ENCODE measurements at places on chromosomes 11 and 22. TPM values are rescaled to one million over a fixed set of nuclear protein-coding genes. Genes with fewer than 3 reads are reported as not detected.

GRCh38 chr11:130785380-130786116, 130.7 kb downstream of the SNX19 start:
- H3K4me3 ChIP-seq, result no peak overlapping the region
- no peak for DNase-seq
- H3K27ac ChIP-seq, result no peak overlapping the region
- H3K36me3 ChIP-seq, result no peaks in the 10 kb centered on the region

- peaks cover under 1% of the 10 kb centered on the region for H3K4me1 ChIP-seq
- DNase-seq, result no peak
- no peak overlapping the region for H3K27ac ChIP-seq
Observed at GRCh38 chr11:121018746-121019145, 5.2 kb upstream of the TBCEL start.

DNA sequence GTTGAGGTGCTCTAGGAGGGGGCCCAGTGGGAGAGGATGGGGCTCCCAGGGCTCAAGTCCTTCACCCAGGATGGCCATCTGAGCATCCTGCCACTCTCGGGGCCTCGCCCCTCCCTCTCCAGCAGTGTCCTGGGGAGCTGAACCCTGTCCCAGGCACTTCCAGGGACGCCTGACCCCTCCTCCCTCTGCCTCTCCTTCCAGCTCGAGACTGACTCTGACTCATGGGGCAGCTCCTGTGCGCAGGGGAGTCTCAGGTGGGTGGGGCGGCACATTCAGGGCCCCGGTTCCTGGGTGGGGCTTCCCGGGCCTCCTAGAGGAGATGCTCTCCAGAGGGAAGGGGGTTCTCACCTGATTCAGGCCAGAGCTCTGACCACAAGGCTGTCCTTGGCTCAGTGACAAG, 77.1 kb upstream of the IGLL5 start:
- H3K27ac ChIP-seq, result no peak overlapping the region
- H3K4me1 ChIP-seq, result no peaks in the 10 kb centered on the region
- no peak for DNase-seq
- no peak overlapping the region for H3K4me3 ChIP-seq
- H3K36me3 ChIP-seq, result no peaks in the 10 kb centered on the region

DNA sequence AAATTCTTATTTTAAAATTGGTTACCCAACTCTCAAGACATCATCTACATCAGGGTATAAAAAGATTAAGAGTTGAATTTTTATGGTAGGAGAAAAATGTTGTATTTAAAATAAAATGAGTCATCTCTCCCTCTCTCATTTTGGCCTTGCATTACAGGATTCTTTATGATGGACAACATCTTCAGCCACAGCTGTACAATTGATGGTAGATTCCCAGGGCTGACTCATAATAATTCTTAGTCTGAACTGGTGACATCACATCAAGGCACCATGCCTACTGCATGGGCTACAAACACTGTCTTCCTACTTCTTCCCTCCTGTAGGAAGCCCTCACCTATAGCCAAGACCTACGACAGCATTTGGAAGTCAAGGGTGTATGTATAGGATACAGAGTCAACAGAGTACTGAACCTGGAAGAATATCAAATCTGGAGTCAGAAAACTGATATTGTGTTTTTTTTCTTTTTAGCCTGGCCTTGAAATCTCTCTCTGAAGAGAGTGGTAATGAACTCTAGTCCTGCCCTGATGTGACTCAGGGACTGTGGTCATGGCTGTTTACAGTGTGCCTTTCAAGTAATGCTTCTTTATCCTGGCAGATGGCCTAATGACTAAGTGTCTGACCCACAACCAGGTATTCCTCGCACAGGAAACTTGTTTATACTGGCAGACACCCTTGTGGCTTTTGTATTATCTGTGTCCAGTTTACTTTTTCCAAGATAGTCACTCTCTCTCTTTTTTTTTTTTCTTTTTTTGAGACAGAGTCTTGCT, 32.5 kb downstream of the MRGPRX2 start:
- H3K27ac ChIP-seq, result no peak overlapping the region
- H3K27me3 ChIP-seq, result no peaks in the 10 kb centered on the region
- DNase-seq, result no peak

- H3K4me1 ChIP-seq, result no peaks in the 10 kb centered on the region
- no peak for DNase-seq
- no peak overlapping the region for H3K4me3 ChIP-seq
- no peaks in the 10 kb centered on the region for H3K36me3 ChIP-seq
- no peak overlapping the region for H3K27ac ChIP-seq
Observed at GRCh38 chr22:48822278-48823233, 1005.1 kb downstream of the BRD1 start.

DNA sequence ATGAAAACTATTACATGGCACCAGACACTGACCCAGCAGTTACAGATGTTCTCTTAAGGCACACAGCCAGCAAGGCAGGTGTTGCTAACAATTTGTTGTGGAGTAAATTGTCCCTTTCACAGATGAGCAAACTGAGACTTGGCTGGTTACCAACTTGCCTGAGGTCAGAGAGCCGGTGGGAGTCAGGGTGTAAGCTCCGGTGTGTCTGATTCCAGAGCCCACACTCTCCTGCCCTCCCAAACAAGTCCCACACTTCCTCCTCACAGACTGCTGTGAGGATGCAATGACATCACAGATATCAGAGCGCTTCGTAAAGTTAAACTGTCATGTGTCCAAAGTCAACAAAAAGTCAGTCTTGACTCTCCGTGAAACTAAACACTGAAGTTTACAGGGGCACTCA, 12.5 kb downstream of the GDPD5 start:
- DNase-seq, result no peak
- no peaks in the 10 kb centered on the region for H3K27me3 ChIP-seq

- no peaks in the 10 kb centered on the region for H3K4me1 ChIP-seq
- H3K27ac ChIP-seq, result no peak overlapping the region
- H3K27me3 ChIP-seq, result no peaks in the 10 kb centered on the region
- H3K36me3 ChIP-seq, result no peaks in the 10 kb centered on the region
- no peak for DNase-seq
Observed at GRCh38 chr11:71962428-71963038, 33.7 kb downstream of the RNF121 start.

- H3K27ac ChIP-seq, result no peak overlapping the region
- H3K36me3 ChIP-seq, result no peaks in the 10 kb centered on the region
- no peaks in the 10 kb centered on the region for H3K27me3 ChIP-seq
- no peaks in the 10 kb centered on the region for H3K4me1 ChIP-seq
Observed at GRCh38 chr11:109798521-109798920, 294.7 kb upstream of the ZC3H12C start.

DNA sequence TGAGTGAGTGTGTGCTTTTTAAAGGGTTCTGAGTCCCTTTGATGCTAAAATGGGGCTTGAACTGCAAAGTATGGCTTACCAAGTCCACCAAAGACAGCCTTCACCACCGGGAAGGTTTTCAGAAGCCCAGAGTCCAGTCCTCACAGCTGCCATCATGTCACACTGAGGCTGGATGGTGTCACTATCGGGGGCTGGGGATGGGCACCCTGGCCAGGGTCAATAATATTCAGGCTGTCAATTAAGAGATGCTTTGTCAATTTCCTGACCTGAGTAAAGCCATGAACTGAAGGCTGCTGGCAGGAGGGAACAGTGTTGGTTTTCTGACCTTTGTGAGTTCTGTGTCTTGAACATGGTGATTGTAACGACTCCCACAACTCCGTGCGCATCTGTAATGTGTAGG, 373.0 kb upstream of the B3GAT1 start:
- no peak overlapping the region for H3K4me3 ChIP-seq
- H3K4me1 ChIP-seq, result no peaks in the 10 kb centered on the region
- no peaks in the 10 kb centered on the region for H3K36me3 ChIP-seq
- no peaks in the 10 kb centered on the region for H3K27me3 ChIP-seq

GRCh38 chr22:40310081-40310767, 36.1 kb upstream of the ADSL start:
- DNase-seq, result no peak
- no peaks in the 10 kb centered on the region for H3K27me3 ChIP-seq
- no peak overlapping the region for H3K4me3 ChIP-seq
- no peaks in the 10 kb centered on the region for H3K36me3 ChIP-seq

DNA sequence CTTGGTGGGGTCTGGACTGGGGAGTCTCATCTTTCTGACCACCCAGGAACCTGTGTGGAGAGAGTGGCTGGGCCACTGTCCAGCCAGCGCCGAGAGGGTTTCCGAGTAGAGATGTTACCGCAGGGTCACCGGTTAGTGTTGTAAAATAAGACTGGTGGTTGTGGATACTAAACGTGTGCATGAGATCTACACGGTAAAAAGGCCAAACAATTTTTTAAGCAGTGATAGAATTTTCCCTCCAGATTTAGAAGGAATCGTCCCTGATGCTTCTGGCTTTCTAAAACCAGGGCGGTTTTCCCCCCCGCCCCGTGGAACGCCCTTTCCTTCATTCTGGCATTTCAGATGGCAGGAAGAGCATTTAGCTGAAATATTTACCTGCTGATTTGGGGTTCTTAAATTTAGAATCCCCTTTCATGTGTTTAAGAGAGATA, 72.6 kb upstream of the PPARA start:
- H3K4me1 ChIP-seq, result peaks cover 12% of the 10 kb centered on the region
- peak; percentile 72 for DNase-seq
- H3K36me3 ChIP-seq, result no peaks in the 10 kb centered on the region
- H3K4me3 ChIP-seq, result peak overlapping the region; percentile 78

DNA sequence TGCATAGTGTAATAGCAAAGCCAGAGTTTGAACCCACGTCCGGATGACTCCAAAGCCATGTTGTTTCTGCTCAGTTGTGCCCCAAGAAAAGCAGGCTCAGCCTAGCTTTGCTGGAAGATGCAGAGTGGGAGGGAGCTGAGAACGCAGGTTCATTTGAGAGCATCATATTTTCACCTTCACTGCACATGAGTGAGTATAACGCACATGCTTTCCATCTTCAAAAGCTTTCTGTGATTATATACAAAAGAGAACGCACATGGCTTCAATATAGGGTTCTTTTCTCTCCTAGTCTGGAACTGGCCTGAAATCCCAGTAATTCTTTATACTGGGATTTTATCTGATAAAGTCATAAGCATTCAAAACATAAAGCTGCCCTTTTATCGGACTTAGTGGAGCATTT, 385.5 kb upstream of the CADM1 start:
- DNase-seq, result no peak
- no peaks in the 10 kb centered on the region for H3K36me3 ChIP-seq
- H3K4me1 ChIP-seq, result peaks cover 7% of the 10 kb centered on the region
- H3K27me3 ChIP-seq, result no peaks in the 10 kb centered on the region
- H3K27ac ChIP-seq, result no peak overlapping the region
- no peak overlapping the region for H3K4me3 ChIP-seq

- no peak for DNase-seq
- H3K4me1 ChIP-seq, result peaks cover 14% of the 10 kb centered on the region
- peak overlapping the region; percentile 92 for H3K4me3 ChIP-seq
- no peaks in the 10 kb centered on the region for H3K27me3 ChIP-seq
- peak overlapping the region; percentile 75 for H3K27ac ChIP-seq
Observed at GRCh38 chr11:47552056-47552565, 821 bp downstream of the CELF1 start.

DNA sequence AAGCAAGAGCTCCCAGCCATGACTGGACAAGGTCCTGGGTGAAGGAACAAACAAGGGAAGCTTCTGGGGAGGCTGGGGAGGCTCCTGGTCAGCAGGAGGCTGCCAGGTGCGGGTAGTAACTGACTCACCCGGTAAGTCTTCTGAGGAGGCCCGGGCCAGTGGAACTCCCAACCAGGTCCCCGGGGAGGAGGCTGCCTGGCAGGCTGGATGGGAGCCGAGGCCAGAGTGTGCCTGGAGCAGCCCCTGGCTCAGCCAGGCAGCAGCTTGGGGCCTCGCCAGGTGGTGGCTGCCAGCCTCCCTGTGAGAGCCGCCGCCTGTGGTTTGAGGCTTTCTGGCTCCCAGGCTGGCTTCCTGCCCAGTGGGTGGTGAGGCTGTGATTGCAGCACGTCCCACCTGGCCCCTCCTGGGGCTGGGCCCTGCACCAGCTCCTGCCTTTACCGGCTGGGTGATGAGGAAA, 46.2 kb downstream of the IGF2 start:
- no peak overlapping the region for H3K27ac ChIP-seq
- peaks cover 18% of the 10 kb centered on the region for H3K4me1 ChIP-seq
- no peaks in the 10 kb centered on the region for H3K36me3 ChIP-seq
- H3K27me3 ChIP-seq, result no peaks in the 10 kb centered on the region
- DNase-seq, result no peak
- no peak overlapping the region for H3K4me3 ChIP-seq

GRCh38 chr11:36657610-36658267, 59.7 kb upstream of the RAG2 start:
- H3K4me3 ChIP-seq, result no peak overlapping the region
- H3K36me3 ChIP-seq, result no peaks in the 10 kb centered on the region
- H3K4me1 ChIP-seq, result no peaks in the 10 kb centered on the region
- H3K27ac ChIP-seq, result no peak overlapping the region
- no peaks in the 10 kb centered on the region for H3K27me3 ChIP-seq
- DNase-seq, result no peak

DNA sequence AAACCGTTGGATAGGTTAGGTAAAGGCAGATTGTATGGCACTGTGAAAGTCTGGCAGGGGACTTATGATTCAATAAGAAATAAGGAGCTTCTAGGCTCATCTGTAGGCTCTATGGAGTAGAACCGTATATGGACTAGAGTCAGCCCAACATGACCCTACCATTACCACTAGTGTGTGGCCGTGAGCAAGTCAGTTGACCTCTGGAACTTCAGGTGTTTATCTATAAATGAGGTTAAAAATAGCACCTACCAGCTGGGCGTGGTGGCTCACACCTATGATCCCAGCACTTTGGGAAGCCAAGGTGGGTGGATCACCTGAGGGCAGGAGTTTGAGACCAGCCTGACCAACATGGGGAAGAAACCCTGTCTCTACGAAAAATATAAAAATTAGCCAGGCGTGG, 4.4 kb downstream of the HINFP start:
- H3K27me3 ChIP-seq, result no peaks in the 10 kb centered on the region
- peaks cover 8% of the 10 kb centered on the region for H3K4me1 ChIP-seq
- no peak for DNase-seq
- H3K4me3 ChIP-seq, result no peak overlapping the region
- H3K36me3 ChIP-seq, result no peaks in the 10 kb centered on the region

- peaks cover 8% of the 10 kb centered on the region for H3K4me1 ChIP-seq
- H3K4me3 ChIP-seq, result no peak overlapping the region
- no peak for DNase-seq
- no peaks in the 10 kb centered on the region for H3K27me3 ChIP-seq
Observed at GRCh38 chr11:35682230-35683173, 19.9 kb downstream of the TRIM44 start.

The MMP27 gene
- total RNA-seq, result not detected

The FOSL1 gene
- total RNA-seq, result 9.4 TPM

The MRGPRX4 gene
- total RNA-seq, result not detected

The PRG2 gene
- not detected for total RNA-seq

The HDHD5 gene
- total RNA-seq, result 29.5 TPM

All from ovary (tissue), 10 donors.